ENCODE measurements at places on chromosomes 4 and X.

GRCh38 chr4:102500352-102500695, 835 bp upstream of the NFKB1 start:
- no peak for DNase-seq

DNA sequence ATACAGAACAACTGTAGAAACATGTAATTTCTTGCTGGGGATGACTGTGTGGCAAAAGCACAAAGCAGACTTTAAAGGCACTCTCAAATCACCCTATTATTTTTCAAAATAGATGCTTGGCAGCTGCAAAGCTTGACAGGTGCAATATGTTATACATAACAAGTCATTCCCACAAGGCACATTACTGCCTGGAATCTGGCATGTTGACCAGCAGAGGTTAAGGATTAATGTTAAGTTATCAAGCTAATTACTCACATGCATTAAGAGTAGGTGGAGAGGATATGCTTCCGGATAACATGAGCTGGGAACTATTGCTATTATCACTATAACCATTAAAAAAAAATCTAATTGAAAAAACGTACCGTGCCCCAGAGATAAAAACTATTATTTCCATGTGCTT, 17.8 kb downstream of the ANOS1 start:
- no peak for DNase-seq

- DNase-seq = no peak
Measured at GRCh38 chrX:40227125-40227524, 129.4 kb upstream of the BCOR start.

DNA sequence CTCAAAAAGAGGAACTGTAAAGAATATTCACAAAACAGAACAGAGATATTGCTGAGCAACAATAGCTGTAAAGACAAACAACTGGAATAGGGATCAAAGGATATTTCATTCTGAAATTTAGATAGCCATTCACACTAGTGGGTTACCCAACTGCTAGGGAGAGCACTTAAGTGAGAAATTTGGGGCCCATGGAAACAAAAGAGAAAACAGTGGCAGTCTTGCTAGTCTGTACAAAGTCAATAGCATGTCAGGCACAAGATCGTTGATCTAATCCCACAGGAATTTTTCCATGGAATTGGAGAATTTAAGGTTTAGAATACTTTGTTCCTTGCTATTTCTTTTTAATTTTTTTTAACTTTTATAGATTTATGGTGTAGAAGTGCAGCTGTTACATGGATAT, 467.0 kb downstream of the PCDH18 start:
- DNase-seq = no peak

- no peak for DNase-seq
Measured at GRCh38 chr4:155632310-155632840, 34.3 kb upstream of the GUCY1A1 start.

GRCh38 chr4:128649161-128649560, 160.3 kb upstream of the JADE1 start:
- DNase-seq = no peak

DNA sequence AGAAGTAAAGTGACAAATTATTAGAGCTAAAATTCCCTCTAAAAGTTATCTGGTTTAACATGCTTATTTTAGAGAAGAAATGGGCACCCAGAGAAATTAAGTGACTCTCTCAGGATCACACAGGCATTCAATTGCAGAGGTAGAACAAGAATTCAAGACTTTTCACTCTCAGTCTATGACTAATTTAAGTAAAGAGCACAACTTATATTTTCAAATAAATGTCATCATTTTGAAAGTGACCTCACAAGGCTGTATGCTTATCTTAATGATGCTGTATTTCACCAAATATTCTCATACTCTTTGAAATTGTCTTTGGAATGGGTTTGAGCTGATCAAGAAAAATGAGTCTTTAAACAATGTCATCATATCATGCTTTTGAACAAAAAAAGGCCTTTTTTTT, 15.3 kb downstream of the GPR174 start:
- DNase-seq = no peak

DNA sequence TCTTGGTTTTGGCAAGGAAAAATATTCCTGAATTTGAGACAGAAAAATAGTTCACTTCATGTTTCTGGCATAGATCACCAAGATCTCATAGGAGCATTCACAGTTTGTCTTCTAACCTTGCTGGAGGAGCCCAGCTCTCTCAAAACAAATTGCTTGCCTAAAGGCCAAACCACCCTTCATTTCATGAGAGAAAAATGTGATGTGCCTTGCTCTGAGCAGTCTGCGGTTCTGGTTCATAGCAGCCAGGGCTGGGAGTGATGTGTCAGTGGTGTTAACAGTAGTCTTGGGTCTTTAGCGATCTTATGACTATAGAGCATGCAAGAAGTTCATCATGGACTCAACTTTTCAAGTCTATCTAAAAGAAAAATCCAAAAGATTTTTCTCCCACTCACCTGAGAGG, 183.3 kb downstream of the DCLK2 start:
- DNase-seq = no peak

GRCh38 chr4:112853662-112854256, 195.7 kb upstream of the ANK2 start:
- DNase-seq = no peak

- DNase-seq = no peak
Measured at GRCh38 chrX:15745179-15745578, 7.1 kb downstream of the CA5B start.

DNA sequence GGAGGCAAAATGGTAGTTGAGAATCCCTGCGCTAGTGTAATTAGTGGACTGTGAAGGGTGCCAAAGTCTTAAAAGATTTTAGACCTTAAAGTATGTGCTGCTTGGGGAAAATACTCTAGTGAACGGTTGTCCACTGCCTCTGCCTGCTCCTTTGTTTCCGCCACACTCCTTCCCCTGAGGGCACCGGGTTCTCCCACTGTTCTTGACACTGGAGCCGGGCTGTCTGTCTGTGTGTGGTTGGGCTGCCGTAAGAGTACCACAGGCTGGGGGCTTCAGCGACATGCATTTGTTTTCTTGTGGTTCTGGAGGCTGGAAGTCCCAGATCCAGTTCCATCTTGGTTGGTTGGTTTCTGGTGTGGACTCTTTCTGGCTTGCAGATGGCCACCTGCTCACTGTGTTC, 76.2 kb downstream of the CLDN34 start:
- DNase-seq = no peak

- DNase-seq = no peak
Measured at GRCh38 chr4:106522839-106523238, 154.3 kb upstream of the GIMD1 start.

GRCh38 chr4:21685911-21686310, 262.7 kb downstream of the KCNIP4 start:
- DNase-seq = no peak

- DNase-seq = no peak
Measured at GRCh38 chr4:105461621-105462382, 12.1 kb downstream of the PPA2 start.

- no peak for DNase-seq
Measured at GRCh38 chr4:24547979-24548378, 36.4 kb downstream of the DHX15 start.

DNA sequence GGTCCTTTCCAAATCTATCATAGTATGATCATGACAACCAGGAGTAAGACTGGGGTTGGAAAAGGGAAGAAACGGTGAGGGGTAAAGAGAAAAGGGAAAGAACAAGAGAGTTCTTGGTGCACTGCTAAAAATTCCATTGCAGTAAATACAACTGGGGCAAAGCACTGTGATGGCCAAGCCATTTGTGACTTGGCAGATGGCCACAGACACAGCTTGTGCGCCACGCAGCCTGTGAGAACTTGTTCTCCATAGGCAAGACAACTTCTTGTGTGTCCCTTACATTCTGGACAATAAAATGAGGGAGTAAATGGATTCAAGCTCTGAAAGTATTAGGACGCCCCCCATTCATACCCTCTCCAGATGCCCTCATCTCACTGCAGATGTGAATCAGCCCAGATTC, 10.9 kb downstream of the MFAP3L start:
- DNase-seq = no peak

DNA sequence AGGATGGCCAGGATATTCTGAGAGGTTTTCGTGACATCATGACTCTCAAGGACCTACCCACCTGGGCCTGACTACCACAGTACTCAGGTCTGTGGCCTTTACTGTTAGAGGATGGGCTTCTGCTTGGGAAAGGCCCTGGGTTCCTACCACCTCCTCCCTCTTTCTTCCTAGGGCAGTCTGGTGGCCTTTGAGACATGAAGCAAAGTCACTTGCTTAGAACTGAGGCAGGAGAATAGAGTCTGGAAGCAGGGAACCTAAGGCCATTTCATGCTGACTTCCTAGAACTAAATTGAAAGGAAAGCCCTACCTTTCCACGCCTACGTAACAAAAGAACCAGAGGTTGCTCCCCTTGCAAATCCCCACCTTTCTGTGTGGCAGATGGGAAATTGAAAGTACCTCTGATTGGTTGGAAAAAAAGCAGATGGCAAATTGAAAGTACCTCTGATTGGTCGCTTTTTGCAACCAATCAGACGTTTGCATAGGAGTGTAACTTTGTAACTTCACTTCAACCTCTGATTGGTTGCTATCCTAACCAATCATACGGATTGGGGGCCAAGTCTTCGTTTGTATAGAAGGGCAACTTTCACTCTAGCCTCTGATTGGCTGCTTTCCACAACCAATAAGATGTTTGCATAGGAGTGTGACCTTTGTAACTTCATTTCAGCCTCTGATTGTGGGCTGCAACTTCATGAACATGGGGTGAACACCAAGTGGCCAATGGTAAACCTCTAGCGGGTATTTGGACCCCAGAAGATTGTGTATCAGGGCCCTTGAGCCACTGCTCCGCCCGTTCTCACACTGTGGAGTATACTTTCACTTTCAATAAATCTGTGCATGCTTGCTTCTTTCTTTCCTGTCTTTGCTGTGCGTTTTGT, 9.9 kb upstream of the AKAP14 start:
- no peak for DNase-seq

GRCh38 chr4:161273607-161274006, 890.2 kb downstream of the FSTL5 start:
- no peak for DNase-seq

DNA sequence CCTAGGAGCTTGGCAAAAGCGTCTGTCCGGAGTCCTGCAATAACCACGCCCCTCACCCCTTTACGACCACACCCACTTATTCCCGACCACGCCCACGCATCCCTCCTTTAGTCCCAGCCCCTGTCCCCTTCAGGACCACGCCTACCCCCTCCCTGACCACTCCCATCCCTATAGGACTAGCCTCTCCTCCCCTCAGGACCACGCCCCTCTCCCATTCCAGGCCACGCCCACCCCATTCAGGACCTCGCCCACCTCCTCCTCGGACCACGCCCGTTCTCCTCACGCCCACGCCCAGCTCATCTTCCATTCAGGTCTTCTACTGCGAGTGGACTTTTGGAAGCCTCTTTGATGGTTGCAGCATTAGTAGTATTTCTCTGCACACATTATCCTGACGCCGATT, 131.2 kb upstream of the STX18 start:
- no peak for DNase-seq

- DNase-seq = no peak
Measured at GRCh38 chr4:11230866-11231265, 197.8 kb downstream of the HS3ST1 start.

DNA sequence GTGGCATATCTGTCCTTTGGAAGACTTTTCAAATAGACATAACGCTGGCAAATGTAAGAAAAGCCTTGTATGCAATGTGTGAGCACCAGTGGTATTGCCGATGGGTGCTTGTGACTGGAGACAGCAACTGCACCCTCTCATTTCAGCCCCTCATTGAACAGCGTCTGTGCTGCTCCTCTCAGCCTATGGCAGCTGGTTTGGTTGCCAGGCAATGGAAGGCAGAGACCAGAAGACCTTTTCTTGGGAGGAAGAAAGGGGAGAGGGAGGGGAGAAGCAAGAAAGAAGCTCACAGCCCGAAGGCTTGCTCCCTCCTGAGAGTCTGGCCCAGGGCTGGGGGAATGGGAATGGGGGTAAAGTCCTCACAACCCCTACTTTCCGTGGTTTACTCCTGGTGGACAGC, 20.2 kb downstream of the ZCCHC13 start:
- DNase-seq = no peak

DNA sequence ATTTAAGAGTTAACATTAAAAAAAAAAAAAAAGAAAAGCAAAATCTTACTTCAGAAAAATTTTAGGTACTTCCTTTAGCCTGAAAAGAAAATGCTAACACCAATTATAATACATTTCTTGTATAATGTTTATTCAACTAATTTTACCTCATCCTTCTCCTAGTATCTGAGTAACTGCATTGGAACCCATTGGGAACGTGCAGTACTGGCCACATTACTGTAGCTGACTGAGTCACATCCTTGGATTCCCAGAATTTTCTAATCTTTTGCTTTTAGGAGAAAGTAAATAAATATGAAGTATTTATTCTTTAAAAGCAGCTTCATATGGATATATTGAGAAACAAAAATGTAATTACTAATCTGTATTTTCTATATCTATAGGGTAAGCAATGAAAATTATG, 82.6 kb upstream of the SLITRK2 start:
- no peak for DNase-seq

- no peak for DNase-seq
Measured at GRCh38 chr4:93831716-93832496, 3.4 kb downstream of the ATOH1 start.

- no peak for DNase-seq
Measured at GRCh38 chrX:8126092-8126491, 45.0 kb downstream of the VCX2 start.

- no peak for DNase-seq
Measured at GRCh38 chr4:74891037-74891436, 41.9 kb upstream of the PARM1 start.

DNA sequence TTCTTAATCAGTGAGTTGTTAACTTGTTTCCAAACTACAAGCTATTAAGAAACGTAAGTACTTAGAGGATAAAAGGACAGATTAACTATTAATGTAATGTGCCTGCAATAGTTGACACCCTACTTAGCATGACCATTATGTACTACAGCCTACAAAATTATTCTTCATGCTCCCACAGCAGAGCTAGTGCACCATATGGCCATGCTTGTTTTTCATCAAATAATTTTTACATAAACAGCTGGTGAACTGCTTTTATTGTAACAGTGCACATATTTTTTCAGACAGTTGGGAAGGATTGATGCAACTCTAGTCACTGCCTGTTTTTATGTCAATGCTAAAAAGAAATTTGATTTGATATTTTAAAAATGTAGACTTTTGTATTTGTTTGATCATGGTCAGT, 10.2 kb upstream of the MAGEB10 start:
- DNase-seq = no peak

- no peak for DNase-seq
Measured at GRCh38 chr4:165668694-165669093, 204.3 kb upstream of the TLL1 start.

DNA sequence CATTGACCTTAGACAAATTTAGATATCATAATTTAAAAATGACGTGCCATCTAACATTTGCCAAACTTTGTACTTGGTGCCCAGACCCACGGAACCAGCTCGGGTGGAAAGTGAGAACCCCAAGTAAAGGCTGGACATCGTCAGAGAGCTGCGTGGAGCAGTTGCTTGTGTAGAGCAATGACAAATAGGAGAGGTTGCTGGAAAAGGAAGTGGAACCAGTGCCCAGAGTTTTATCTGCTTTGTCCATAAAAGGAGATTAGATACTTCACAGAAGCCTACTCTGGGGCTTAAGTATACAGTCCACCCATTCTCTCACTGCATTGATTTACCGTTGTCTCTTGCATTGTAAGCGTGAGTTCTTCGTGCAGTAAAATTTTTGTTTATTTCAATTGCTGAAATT, 5.4 kb upstream of the TBC1D1 start:
- DNase-seq = no peak
